Stimulated activated CD4-positive, alpha-beta T cell treated with anti-CD3 and anti-CD28 coated beads, Interleukin-1b, Interleukin-23, amount 100 ng/mL, for 1 hour (primary cell): ENCODE measurements at places on chromosomes 1 and 21.

DNA sequence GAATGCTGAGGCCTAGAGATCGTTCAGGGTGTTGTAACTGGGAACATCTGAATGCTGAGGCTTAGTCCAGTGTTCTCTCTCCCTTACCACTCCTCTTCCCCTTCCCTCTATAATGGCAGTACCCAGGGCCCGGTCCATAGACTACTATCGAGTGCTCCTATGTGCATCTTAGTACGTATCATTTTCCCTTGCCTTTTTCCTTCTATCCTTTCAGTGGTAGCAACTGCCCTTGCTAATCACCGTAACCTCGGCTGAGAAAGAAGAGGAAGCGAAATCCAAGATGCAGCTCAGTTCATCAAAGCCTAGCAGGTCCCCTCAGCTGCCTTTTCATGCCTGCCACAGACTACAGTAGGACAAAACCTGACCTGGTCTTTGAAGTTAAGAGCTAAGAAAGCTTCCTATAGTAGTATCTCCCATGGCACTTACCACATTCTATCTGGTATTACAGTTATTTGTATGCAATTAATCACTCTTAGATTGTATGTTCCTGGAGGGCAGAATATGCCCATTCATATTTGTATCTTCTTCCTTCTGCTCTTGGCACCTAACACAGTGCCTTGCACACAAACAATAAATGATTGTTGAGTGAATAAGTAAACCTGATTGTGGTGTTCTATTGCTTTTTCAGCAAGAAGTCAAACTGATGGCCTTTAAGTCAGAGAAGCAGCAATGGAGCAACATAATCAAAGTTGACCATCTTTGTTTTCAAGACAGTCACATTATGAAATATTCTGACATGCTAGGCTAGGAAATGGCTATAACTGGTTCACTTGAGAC lies 22.4 kb downstream of the CNIH4 start:
- DNase-seq = no peak

GRCh38 chr1:242447689-242448088 lies 76.8 kb downstream of the PLD5 start:
- DNase-seq = no peak

DNA sequence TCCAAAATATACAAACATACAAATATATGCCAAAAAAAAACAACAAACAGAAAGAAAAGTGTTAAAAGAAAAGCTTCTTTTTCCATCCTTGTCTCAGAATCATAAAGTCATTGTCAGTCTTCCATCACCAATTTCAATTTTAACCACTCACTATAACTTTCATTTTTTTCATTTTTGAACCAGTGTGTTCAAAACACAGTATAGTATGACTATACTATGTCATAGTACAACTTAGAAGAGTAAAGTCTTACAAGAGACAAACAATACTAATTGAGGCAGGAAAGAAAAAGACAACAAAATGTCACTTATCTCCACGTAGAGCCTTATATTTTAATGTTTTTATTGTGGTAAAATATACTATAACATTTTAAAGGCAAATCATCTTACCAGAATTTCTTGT lies 7.6 kb downstream of the NSL1 start:
- DNase-seq = no peak

DNA sequence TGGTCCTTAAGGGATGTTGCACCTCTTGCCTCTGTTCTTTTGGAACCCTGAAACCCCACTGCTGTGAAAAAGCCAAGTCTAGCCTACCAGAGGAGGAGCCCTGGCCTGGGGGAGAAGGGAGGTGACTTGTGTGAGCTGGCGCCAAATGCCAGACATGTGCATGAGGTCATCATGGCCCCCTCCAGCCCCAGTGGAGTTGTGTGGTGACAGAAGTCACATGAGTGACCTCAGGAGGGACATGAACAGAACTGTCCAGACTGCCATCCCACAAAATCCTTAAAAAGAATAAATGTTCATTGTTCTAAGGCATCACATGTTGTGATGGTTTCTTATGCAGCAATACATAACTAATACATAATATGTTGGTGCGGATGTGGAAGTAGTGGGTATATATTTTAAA lies 10.8 kb downstream of the HHAT start:
- DNase-seq = no peak

DNA sequence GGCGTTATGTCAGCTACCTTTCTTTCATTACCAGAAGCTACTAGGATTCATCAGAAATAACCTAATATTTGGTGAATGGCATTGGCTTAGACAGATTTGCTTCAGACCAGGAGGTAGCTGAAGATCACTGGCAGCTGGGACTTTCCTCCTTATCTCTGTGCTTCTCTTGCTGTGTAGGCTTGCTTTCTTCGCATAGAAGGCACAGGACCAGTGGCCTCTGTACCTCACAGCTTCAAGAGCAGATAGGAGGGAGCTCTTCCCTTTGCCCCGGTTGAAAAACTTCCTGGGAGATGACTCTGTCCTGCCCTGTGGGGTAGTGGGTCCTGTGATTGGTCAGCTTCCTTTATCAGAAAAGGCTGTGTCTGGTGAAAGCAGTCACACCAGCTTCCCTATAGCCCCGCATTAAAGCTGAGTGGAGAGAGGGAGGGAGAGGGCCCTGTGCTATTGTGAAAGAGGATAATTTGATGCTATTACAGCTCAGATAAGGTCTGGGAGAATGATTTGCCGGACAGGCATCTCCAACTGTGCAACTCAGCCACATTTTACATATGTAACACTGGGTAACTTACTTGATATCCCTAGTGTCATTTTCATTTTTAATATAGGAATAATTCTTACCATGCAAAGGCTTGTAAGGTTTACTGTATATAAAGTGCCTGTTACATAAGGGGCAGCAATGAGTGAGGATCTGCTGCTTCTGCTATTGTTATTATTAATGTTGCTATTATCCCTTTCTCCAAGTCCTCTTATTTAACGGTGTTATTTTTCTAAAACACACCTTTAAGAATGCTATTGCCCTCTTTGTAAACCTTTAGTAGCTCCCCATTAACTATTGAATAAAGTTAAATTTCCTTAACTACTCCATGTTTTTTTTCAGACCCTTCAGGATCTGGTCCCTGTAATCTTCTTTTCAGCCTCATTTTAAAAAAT lies 31.6 kb downstream of the OSBPL9 start:
- no peak for DNase-seq

DNA sequence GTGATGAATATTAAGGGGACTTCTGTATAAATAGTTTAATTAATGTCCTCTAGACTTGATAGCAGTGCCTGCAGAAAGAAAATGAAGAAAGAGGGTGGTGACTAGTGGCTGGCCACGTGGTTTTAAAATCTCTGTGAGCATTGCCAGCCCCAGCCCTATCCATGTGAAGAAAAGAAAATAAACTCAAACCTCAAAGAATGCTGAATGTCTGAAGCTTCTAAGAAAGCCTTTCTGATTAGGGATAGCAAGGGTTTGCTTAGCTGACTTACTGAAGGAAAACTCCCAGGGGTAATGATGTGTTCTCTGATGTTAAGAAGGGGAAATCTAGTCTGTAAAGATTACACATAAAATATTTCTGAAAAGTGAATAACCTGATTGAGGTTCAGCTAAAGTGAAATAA lies 31.8 kb downstream of the ADGRL2 start:
- no peak for DNase-seq

GRCh38 chr1:110464340-110464739 lies 13.4 kb downstream of the PROK1 start:
- DNase-seq = no peak

GRCh38 chr1:167879508-167879907 lies 34.4 kb downstream of the ADCY10 start:
- no peak for DNase-seq

GRCh38 chr21:26508903-26509302 lies 64.2 kb downstream of the CYYR1 start:
- DNase-seq = no peak

GRCh38 chr1:55285834-55286233 lies 70.7 kb upstream of the USP24 start:
- no peak for DNase-seq

GRCh38 chr1:6008696-6009095 lies 16.5 kb upstream of the NPHP4 start:
- no peak for DNase-seq
